Large intestine (tissue), 12 donors: ENCODE measurements at places on chromosomes 4 and X. TPM values are rescaled to one million over a fixed set of nuclear protein-coding genes. Genes with fewer than 3 reads are reported as not detected.

The PRRG3 gene
- 2.1 TPM for polyA plus RNA-seq

The CCDC149 gene
- 13.7 TPM for polyA plus RNA-seq

The CTAG1A gene
- not detected for polyA plus RNA-seq

The ARX gene
- 1.8 TPM for polyA plus RNA-seq

The FAM9C gene
- polyA plus RNA-seq: 0.12 TPM

The EPGN gene
- 0.12 TPM for polyA plus RNA-seq

The FREM3 gene
- polyA plus RNA-seq: 0.16 TPM

The HTRA3 gene
- 15.5 TPM for polyA plus RNA-seq

The PCSK1N gene
- polyA plus RNA-seq: 178 TPM

The AMOT gene
- polyA plus RNA-seq: 27.7 TPM

- H3K36me3 ChIP-seq: no peaks in the 10 kb centered on the region
- H3K27me3 ChIP-seq: no peaks in the 10 kb centered on the region
- H3K4me3 ChIP-seq: no peak overlapping the region
- no peak for DNase-seq
Measured at GRCh38 chrX:155645180-155645579, 32.4 kb upstream of the TMLHE start.

DNA sequence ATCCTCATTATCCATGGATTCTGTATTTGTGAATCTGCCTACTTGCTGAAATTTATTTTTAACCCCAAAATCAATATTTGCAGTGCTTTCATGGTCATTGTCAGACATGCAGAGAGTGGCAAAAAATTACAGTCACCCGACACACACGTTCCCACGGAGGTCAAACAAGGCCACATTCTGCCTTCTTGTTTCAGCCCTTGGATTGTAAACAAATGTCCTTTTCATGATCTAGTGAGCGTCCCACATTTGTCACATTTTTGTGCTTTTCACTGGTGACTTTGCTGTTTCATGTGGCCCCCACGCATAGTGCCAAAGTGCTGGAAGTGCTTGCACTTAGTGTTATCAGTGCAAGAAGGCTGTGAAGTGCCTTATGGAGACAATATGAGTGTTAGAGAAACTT, 45.0 kb downstream of the SOD3 start:
- H3K27me3 ChIP-seq: no peaks in the 10 kb centered on the region
- DNase-seq: no peak
- peaks cover 10% of the 10 kb centered on the region for H3K36me3 ChIP-seq
- H3K4me3 ChIP-seq: no peak overlapping the region
- no peak overlapping the region for H3K27ac ChIP-seq
- H3K4me1 ChIP-seq: no peaks in the 10 kb centered on the region

DNA sequence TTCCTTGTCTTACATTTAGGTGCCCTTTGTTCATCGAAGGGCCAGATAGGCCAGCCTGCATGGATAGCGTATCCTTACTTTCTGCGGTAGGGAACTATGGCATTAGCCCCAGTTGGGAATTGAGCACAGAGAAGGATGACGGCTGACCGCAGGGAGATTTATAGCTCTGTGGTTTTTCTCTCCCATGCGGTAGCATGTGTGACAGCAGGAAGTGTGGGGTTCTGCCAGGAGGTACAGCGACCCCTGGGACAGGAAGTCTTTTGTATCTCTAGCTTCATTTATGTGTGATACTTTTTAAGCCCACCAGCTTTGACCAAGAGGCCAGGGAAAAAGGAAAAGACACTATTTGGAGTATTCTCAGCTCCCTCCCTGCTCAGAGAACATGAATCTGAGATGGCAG, 33.1 kb downstream of the GAB3 start:
- no peaks in the 10 kb centered on the region for H3K4me1 ChIP-seq
- no peaks in the 10 kb centered on the region for H3K36me3 ChIP-seq
- no peak overlapping the region for H3K27ac ChIP-seq
- H3K4me3 ChIP-seq: no peak overlapping the region
- peak; percentile 6 for DNase-seq

DNA sequence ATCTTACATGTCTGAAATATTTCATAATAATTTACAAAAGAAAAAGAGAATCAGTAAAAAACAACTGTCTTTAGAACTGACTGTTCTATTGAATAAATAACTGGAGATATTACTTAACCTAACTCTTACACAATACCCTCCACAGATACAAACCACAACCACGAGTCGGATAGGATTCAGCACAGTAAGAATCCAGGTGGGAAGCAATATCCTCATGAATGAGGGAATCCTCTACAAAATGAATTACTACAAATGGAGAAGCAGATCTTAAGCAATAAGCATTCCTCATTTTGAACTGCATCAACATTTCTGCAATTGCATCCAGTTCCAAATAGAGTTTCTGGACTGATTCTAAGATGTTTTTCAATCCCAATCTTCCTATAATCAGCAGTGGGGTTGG, 227.1 kb downstream of the SH2D1A start:
- DNase-seq: no peak
- no peak overlapping the region for H3K27ac ChIP-seq
- no peaks in the 10 kb centered on the region for H3K36me3 ChIP-seq
- no peaks in the 10 kb centered on the region for H3K27me3 ChIP-seq
- H3K4me3 ChIP-seq: no peak overlapping the region

DNA sequence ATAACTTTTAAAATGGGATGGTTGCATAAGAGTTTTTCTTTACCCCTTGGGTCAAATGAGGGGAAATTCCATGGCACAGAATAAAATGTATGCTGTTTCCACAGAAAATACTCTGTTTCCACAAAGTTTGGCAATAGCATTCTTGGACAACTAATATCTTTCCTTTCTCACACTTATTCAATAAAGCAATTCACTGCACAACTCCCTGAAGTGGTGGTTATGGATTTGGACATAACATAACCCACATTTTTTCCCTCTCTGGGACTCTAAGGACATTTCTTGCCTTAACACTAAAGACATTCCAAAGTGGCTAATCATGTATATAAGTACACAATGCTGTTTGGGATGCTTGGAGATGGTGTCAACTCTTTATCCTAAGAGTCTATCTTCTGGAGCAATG, 51.7 kb upstream of the GPM6B start:
- no peaks in the 10 kb centered on the region for H3K27me3 ChIP-seq
- H3K4me3 ChIP-seq: no peak overlapping the region
- H3K36me3 ChIP-seq: no peaks in the 10 kb centered on the region
- no peaks in the 10 kb centered on the region for H3K4me1 ChIP-seq
- no peak overlapping the region for H3K27ac ChIP-seq
- DNase-seq: no peak

DNA sequence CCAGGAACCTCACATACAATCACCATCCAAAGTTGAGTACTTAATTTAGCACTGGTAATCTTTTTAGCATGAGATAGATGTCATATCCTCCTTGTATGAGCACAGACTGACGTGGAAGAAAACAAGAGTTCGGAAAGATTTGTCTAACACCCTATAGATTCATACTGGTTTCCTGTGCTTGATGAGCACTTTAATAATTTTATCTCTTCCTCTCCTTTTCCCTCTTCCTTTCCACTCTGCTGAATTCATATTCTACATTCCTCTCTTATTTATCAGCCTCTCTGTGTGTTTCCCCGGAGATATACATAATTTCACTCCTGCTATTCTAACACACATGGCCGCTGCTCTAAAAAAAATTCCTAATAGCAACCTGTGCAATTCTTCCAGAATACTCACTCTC, 273.9 kb downstream of the AFF2 start:
- H3K36me3 ChIP-seq: no peaks in the 10 kb centered on the region
- H3K27me3 ChIP-seq: no peaks in the 10 kb centered on the region
- H3K4me1 ChIP-seq: no peaks in the 10 kb centered on the region
- no peak for DNase-seq
- no peak overlapping the region for H3K27ac ChIP-seq

DNA sequence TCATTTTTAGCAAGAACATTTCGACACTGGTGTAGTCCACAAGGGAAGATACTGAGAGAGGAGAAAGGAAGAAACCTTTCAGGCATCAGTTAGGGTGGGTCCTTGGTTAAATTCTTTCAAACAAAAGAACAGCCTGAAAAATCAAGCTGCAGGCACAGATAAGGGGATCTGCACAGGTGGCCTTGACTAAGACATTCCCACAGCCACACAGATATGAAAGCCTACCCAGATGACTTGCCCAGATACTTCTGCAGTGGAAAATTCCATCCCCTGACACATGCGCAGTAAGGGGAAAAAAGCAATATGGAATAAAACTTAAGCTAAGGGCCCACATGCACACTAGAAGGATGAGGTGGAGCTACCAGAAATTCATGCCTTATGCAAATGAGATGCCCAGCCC, 8.9 kb upstream of the TMEM165 start:
- H3K4me1 ChIP-seq: peaks cover 3% of the 10 kb centered on the region
- no peak overlapping the region for H3K27ac ChIP-seq
- no peaks in the 10 kb centered on the region for H3K36me3 ChIP-seq
- H3K27me3 ChIP-seq: no peaks in the 10 kb centered on the region

- no peaks in the 10 kb centered on the region for H3K27me3 ChIP-seq
- H3K27ac ChIP-seq: no peak overlapping the region
- H3K4me3 ChIP-seq: no peak overlapping the region
- peaks cover 61% of the 10 kb centered on the region for H3K36me3 ChIP-seq
Measured at GRCh38 chr4:3207531-3208037, 41.4 kb upstream of the MSANTD1 start.

- no peak overlapping the region for H3K27ac ChIP-seq
- DNase-seq: no peak
- no peaks in the 10 kb centered on the region for H3K36me3 ChIP-seq
- H3K4me3 ChIP-seq: no peak overlapping the region
- H3K4me1 ChIP-seq: no peaks in the 10 kb centered on the region
- H3K27me3 ChIP-seq: no peaks in the 10 kb centered on the region
Measured at GRCh38 chr4:54395013-54395527, 166.0 kb downstream of the PDGFRA start.

- H3K36me3 ChIP-seq: peaks cover 3% of the 10 kb centered on the region
- H3K4me1 ChIP-seq: peaks cover 22% of the 10 kb centered on the region
- no peaks in the 10 kb centered on the region for H3K27me3 ChIP-seq
- DNase-seq: peak; percentile 61
- peak overlapping the region; percentile 13 for H3K27ac ChIP-seq
Measured at GRCh38 chr4:101192244-101192643, 155.1 kb downstream of the PPP3CA start.

- no peaks in the 10 kb centered on the region for H3K4me1 ChIP-seq
- H3K36me3 ChIP-seq: no peaks in the 10 kb centered on the region
- H3K4me3 ChIP-seq: no peak overlapping the region
- no peak overlapping the region for H3K27ac ChIP-seq
Measured at GRCh38 chr4:95289028-95289634, 259.6 kb downstream of the UNC5C start.

DNA sequence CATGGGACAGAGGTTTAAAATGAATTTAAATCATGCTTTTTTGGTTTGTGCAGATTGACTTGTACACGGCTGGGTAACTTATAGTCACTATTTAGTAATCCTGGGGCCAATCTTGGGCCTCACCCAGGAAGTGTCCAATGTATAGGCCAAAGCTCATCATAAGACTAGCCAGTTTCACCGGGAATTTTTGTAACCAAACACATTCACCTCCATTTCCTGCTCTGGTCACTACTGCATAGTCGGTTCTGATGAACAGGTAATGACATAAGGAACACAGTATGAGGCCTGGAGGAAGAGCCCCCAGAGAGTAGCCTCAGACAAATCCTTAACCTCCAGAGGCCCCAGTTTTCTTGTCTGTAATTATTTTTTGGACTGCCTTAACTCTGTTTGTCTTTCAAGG, 81.9 kb downstream of the HPRT1 start:
- peaks cover 26% of the 10 kb centered on the region for H3K27me3 ChIP-seq
- no peaks in the 10 kb centered on the region for H3K36me3 ChIP-seq
- no peak overlapping the region for H3K4me3 ChIP-seq
- no peak for DNase-seq
- H3K27ac ChIP-seq: no peak overlapping the region

DNA sequence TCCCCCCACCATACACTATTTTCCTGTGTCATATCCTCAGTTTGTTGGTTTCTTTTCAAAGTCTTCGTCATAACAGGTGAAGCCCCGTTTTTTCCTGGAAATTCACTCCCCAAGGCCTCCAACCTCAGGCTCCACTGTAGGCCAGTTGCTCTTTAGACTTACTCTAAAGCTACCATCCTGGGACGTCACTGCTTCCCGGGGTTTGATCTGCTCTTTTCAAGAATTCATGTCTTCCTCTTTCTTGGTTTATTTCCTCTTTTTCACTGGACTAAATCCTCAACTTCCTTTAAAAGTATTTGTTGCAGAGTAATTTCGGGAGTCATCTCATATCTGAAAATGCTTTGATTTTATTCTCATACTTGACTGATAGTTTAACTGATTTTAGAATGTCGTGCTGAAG, 6.5 kb upstream of the SERTM2 start:
- no peaks in the 10 kb centered on the region for H3K4me1 ChIP-seq
- H3K27ac ChIP-seq: no peak overlapping the region
- H3K36me3 ChIP-seq: no peaks in the 10 kb centered on the region

GRCh38 chr4:109302361-109303139, at the start of gene COL25A1:
Gene COL25A1 (minus strand): TSS chr4:109302658.
- peak within 1 kb of the TSS; percentile 50 for H3K4me3 ChIP-seq
- H3K4me1 ChIP-seq: peaks cover 9% of the 10 kb centered on the region
- no peaks in the 10 kb centered on the region for H3K36me3 ChIP-seq

- H3K4me1 ChIP-seq: no peaks in the 10 kb centered on the region
- H3K36me3 ChIP-seq: no peaks in the 10 kb centered on the region
- no peak overlapping the region for H3K4me3 ChIP-seq
- H3K27ac ChIP-seq: no peak overlapping the region
- no peak for DNase-seq
Measured at GRCh38 chrX:133892337-133892736, 93.1 kb downstream of the GPC3 start.
